A673 (cell line): ENCODE measurements at places on chromosomes 16 and 17. TPM values are rescaled to one million over a fixed set of nuclear protein-coding genes. Genes with fewer than 3 reads are reported as not detected.

- DNase-seq, result no peak
Measured at GRCh38 chr16:28084209-28084608, 20.7 kb upstream of the GSG1L start.

DNA sequence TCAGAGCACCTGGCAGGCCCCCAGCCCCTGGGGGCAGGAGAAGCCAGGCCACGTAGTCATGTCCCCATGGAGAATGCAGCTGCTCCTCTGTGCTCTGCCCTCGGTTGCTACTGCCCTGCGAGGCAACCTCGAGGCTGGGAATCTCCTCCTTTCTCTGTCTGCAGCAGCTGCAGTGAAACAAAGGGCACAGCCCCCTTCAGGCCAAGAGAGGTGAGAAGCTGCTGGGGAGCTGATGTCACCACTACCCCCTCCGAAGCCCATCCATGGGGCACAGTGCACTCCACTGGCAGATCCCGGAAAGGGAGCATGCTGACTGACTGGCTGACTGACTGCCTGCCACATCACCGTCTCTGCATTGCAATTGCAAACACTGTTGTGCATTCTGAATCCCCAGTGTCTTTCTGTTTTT, 103.7 kb downstream of the GRIN2A start:
- no peak for DNase-seq

DNA sequence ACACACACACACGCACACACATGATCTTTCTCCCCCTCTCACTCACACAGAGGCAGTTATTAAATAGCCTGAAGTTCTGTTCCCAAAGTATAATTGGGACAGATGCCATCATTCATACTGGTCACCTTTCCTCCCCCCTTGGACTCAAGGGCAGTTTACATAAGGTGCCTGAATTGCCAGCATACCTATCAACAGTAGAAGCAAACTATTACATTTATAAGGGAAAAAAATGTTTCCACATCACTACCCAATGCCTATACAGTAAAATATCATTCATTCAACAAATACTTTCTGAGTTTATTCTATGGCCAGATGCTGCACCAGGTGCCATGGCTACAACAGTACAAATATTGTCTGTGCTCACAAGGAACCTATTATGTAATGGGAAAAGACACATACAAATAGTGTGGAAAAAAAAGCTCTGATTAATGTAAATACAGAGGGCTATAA, 6.3 kb downstream of the CNTD1 start:
- no peak for DNase-seq

GRCh38 chr16:46658925-46659324, 30.1 kb downstream of the VPS35 start:
- no peak for DNase-seq

DNA sequence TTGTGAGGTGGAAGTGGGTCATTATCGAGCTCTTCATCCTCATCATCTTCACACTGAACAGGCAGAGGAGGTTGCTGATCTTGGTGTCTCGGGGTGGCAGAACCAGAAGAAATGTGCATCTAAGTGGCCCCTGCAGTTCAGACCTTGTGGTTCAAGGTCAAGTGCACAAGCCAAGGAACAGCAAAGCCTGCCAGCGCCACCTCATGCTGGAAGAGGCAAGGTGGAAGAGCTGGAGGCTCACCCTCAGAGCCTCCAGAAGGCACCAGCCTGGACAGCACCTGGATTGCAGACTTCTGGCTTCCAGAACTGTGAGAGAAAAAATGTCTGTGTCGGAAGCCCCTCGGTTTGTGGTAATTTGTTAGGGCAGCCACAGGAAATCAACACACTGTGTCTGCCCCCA, 32.7 kb downstream of the IFT140 start:
- no peak for DNase-seq

- no peak for DNase-seq
Measured at GRCh38 chr17:38656959-38657823, 17.6 kb downstream of the EPOP start.

DNA sequence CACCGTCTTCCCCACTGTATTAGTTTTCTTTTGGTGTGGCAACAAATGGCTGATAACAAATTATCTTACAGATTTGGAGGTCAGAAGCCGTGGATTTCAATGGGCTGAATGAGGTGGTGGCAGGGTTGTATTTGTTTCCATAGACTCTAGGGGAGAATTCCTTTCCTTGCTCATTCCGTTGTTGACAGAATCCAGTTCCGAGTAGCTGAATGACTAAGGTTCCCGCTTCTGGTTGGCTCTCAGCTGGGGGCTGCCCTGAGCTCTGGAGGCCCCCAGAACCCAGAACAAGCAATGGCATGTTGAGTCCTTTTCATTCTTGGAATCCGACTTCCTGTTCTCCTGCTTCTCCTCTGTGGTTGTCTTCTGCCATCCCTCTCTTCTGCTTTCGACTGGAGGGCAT, 280.4 kb downstream of the SNX29 start:
- no peak for DNase-seq

DNA sequence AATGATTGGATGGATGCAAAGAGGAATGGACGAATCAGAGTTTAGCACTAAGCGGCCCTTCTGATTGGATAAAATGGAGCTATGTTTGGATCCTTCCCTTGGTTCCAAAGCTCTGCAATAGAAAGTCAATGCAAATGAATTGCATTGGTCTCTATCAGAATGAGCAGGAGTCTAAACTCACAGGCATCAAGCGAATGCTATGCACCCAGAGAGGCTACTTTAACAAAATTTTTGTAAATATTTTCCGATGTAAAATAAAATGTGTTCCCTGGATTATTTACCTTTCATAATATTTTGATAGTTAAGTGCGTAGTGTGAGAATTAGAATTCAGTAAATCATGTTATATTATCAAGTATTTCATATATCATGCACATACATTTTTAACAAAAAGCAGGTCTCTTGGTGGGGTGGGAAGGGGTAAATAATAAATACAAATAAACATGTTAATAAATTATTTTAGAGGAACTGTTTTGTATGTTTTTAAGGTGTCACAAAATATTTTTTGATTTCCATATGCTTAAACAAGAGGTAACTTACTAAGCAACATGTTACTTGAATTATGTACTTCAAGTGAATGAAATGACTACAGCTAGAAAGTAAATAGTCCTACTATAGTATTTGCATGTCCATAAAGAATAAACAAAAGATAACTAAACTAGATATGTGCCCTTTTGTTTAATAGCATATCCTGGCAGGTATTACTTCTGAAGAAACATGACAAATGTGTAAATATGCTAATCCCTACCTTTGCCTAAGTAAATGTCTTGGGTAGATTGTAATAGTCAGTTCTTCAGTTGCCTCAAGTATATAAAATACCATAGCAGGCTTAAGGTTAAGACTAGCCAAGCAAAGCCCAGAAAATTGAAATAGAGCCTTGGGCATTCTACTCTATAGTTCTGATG, 4.4 kb upstream of the UNK start:
- DNase-seq, result no peak

DNA sequence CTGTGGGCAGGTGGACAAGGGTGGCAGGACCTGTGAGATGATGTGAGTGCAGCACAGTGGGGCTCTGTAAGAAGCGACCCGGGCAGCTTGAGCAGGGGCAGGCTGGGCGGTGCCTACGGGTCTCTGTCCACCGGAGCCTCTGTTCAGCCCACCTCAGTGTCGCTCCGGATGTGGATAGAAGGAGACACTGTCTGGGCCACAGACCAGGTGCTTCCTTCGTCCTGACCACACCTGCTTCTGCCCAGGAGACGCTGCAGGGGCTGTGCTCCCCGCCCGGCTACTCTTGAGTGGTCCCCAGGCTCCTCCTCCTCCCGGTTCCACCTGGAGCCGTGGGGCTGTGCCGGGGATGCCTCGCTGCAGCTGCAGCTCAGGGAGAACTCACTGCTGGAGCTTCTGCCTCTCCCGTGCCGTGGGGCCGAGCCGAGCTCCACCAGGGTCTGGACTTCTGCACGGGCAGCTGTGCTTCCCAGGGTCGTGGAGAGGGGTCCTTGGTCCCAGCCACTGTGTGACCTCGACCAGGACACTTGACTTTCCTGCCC, 21.5 kb downstream of the METRNL start:
- no peak for DNase-seq

The P2RX1 gene
- total RNA-seq, result 0.24 and 0.39 TPM in 2 replicates

The PRSS33 gene
- not detected in 2 replicates for total RNA-seq

The ZNF688 gene
- 8.5 and 9.1 TPM in 2 replicates for total RNA-seq

The MAP2K6 gene
- total RNA-seq, result 14.1 and 20.7 TPM in 2 replicates

The IGF2BP1 gene
- total RNA-seq, result 495 and 517 TPM in 2 replicates

The NCBP3 gene
- 59.9 and 68.0 TPM in 2 replicates for total RNA-seq

The DHRS7C gene
- total RNA-seq, result not detected in 2 replicates
